ENCODE measurements at places on chromosomes 5 and 9.

DNA sequence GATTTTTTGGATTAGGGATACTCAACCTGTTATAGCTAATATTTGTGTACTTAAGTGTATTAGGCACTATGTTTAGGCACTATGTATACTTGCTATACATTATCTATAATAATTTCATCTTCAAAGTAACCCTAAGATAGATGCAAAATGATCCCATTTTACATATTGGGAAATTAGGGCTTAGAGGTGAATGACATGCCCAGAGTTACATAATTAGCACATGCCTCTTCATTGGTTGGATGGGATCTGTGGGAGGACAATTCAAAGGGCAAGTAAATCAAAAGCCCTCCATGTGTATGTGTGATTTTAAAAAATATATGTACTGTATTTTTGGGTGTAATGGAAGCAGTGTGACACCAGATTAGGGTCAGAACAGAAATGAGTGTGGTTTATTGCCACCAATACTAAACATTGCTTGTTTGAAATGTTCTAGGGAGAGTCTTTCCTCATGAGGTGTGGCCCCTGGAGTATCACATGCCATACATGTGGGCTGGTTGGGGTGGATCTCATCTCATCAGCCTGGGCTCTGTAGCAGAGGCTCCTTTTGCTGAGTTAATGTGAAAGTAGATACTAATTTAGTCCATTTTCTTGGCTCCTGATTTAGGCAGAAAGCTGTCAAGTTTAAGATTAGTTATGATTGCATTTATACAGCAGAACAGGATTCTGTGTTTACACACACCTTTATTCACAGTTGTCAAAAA lies 5.5 kb downstream of the C9orf85 start:
- no peak for DNase-seq

DNA sequence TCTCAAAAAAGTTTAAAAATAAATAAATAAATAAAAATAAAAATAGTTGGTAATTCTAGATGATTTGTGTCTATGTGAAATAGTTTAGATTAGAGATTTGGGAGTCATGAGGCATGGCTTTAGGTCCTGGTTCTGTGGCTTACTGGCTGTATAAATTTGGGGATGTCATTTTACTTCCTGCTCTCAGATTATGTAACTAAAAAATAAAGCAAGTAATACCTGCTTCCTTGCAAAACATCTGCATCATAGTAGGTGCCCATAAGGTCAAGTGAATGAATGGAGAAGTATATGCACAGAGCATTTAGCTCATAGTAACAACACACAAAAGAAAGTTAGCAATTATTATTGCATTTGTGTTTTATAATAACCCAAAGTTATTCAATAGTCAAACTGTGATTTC lies 287.7 kb upstream of the TLE4 start:
- DNase-seq, result no peak

DNA sequence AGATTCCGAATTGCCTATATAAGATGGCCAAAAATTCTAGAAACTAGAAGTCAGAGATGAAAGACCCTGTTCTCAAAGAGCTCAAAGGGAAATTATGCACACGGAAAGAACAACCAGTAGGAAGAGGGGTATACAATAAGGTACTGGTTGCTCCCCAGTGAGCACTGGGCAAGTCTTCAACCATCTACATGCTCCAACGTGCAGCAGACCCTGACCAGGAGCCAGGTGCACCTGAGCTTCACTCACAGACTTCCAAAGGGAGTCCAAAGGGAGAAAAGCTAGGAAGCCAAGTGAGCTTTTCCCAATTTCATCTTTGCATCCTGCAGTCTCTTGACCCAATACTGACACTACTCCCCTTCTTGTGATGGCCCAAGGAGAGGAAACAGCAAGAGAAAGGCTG lies 3.9 kb downstream of the REEP5 start:
- no peak for DNase-seq

DNA sequence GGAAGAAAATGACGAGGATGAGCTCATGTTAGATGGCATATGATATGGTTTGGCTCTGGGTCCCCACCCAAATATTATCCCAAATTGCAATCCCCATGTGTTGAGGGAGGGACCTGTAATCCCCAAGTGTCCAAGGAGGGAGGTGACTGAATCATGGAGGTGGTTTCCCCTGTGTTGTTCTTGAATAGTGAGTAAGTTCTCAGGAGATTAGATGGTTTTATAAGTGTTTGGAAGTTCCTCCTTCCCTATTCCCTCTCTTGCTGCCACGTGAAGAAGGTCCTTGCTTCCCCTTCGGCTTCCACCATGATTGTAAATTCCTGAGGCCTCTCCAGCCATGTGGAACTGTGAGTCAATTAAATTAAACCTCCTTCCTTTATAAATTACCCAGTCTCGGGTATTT lies 10.1 kb downstream of the EDIL3 start:
- no peak for DNase-seq

- peak; percentile 87 for DNase-seq
Observed at GRCh38 chr9:129496473-129497004, 124.4 kb downstream of the C9orf50 start.

- DNase-seq, result no peak
Observed at GRCh38 chr5:117803533-117803932, 1184.8 kb downstream of the DTWD2 start.

Measured in HuH-7.5 (cell line).